ENCODE measurements at places on chromosomes 4 and X.

DNA sequence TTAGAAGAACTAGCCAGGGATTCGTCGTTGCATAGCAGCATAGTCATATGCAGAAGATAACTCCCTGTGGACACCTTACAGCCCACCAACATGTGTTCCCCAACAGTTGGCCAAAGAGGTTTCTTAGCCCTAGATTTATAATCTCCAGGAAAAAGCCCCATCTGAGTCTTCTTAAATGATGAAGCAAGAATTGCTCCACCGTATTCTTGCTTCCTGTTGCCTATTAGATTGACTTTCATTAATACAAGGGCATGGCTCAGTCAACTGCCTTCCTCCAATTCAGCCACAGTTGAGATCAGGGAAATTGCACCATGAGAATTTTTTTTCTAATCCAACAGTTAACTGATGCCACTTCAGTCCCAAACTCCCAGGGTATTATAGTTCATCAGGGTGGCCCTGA is 5.2 kb upstream of the AFF2 start:
- DNase-seq = no peak

DNA sequence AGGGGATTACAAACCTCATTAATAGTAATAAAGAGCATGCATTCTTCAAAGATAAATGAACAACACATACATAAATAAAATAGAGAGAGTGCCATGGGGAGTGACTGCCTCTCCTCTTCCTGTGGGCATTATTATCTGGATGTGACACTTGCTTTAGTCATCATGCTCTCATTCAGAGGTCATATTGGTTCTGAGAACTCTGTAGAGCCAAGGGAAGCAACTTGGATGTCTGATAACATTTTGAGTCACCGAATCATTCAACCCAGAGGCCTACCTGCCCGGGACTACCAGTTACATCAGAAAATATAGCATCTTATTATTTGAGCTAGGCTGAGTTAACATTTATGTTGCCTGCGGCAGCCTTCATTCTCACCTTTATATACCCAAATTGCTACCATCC is 489.5 kb downstream of the STIM2 start:
- DNase-seq = no peak

DNA sequence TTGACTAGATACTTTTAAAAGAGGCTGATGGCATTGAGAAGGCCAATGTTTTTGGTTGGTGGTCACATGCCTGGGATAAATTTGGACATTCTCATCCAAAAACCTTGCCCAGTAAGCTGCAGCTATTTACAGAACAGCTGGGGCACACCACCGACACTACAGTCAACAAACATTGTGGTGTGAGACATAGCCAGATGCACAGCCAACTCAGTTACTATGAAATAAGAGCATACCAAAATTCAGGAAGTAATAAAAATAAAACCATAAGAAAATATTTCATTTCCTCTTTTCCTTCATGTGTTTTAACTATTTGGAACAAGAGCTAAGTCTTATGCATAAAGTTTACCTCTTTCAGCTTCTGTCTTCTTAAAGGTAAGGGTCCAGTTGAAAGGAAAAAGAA is 8.8 kb downstream of the PPM1K start:
- no peak for DNase-seq

DNA sequence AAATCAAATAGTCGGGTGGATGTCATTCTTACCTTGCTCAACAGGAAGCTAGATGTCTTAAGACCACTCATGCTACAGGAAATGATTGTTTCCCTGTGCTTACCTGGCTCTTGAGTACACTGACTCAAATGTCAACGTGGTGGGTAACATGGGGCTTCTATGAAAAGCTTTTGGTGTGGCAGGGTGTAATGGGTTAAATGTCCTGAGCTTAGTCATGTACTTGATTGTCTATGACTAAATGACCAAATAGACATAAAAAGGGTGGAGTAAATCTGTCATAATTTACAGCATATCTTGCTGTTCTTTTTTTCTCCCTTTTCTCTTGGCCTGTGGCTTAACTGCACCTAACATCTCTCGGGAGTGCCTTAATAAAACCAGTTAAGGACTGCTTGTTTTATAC is 44.9 kb downstream of the CCNG2 start:
- DNase-seq = no peak

- DNase-seq = no peak
Observed at GRCh38 chrX:95860127-95860526, 824.5 kb upstream of the DIAPH2 start.

- no peak for DNase-seq
Observed at GRCh38 chr4:95027905-95028618, 270.3 kb downstream of the BMPR1B start.

DNA sequence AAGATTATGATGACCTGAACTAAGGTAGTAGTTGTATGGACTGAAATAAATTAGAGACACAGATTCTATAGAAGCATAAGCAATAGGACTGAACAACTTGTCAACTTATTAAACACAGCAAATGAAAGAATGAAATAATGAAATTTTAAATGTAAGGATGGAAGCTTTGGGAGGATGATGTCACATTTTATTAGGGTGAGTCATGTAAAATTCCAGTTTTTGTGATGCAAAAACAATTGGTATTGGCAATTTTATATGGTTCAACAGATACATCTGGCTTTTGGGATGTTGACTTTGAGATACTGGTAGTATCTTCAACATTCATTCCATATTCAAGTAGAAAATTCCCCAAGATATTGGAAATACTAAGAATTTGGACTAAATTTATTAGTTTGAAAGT is 72.7 kb upstream of the IL15 start:
- no peak for DNase-seq

GRCh38 chr4:18798123-18798522 is 776.6 kb upstream of the LCORL start:
- no peak for DNase-seq

DNA sequence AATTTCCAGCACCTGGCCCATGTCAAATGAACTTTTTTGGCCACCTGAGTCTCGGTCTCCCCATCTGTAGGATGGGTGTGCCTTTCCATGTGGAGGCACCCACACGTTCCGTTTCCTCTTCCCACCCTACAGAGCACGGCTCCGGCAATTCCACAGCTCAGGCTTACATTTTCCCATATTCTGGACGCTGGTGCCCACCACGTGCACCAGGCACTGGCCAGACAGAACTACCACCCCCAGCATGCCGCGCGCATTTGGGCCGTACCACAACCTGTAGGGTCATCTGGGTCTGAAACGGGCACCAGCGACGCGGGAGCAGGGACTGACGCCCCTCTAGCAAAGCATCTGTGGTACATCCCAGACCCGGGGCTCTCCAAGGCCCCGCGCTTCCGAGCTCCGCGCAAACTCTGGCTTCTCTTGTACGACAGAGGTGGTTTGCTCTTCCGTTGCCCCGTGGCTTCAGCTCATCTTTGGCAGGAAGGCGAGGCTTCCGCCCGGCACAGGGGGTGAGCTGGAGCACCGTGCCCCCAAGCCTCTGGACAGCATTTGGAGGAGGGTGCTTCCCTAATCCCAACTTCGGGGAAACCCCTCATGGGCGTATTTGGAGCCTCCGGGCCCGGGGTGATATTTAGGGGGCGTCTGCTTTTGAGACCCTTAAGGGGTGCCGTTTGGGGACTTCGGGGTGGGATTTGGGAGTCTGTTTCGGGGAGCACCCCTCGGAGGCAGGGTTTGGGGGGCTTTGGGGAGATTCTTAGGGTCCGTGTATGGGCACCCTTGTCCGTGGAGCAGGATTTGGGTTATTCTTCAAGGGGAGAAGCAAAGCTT is 3.0 kb upstream of the UBA1 start:
- peak; percentile 53 for DNase-seq

- no peak for DNase-seq
Observed at GRCh38 chr4:54572152-54572542, 85.6 kb upstream of the KIT start.

GRCh38 chr4:158729716-158730559 is 6.7 kb upstream of the PPID start:
- DNase-seq = peak; percentile 2

DNA sequence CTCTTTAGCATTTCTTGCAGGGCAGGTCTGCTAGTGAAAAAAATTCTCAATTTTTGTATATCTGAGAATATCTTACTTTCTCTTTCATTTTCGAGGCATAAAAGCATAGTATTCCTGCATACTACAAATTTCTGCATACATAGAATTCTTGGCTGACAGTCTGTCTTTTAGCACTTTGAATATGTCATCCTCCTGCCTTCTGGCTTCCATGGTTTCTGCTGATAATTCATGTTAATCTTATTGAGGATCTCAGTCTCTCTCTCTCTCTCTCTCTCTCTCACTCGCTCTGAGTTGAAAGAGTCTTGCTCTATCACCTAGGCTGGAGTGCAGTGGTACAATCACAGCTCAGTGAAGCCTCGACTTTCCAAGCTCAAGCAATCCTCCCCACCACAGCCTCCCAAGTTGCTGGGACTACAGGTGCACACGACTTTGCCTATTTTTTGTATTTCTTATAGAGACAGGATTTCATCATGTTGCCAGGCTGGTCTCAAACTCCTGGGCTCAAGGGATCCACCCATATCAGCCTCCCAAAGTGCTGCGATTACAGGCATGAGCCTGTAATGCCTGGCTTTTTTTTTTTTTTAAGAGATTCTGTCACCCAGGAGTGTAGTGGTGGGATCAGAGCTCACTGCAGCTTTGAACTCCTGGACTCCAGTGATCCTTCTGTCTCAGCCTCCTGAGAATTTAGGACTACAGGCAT is 161.3 kb downstream of the FNIP2 start:
- DNase-seq = no peak

DNA sequence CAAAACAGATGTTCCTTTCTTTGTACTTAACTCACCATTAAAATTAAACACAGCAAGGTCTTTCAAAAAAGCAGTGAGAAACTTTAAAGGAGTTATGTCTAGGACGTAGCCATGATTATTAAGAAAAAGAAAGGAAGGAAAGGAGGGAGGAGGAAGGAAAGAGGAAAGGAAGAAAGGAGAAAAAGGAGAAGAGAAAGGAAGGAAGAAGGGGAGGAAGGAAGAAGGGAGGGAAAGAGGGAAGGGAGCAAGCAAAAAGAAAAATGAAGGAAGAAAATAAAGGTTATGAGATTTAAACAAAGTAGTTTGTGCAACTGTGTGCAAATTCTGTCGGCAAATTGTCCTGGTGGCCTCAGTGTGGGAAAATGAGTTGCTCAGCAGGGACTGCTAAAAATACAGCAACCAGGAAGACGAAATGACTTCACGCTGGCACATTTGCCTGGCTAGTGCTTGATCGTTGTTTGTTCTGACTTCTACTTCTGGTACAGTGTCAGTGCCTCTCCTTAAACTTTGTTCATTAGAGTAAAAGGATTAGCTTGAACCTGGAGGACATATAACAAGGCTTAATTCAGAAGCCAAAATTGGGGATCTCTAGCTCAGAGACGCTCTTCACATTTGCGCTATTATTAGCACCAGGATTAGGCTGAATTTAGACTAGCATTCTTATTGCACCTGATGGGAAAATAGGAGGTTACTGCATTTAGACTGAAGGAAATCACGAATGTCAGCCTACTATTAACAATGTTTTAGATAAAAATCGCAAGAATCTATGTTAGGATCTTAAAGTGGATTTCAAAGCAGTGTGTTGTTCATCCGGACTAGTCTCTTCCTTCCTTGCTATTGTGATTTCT is 81.2 kb downstream of the DCK start:
- DNase-seq = no peak

GRCh38 chr4:106253364-106254129 is 62.5 kb downstream of the TBCK start:
- no peak for DNase-seq

DNA sequence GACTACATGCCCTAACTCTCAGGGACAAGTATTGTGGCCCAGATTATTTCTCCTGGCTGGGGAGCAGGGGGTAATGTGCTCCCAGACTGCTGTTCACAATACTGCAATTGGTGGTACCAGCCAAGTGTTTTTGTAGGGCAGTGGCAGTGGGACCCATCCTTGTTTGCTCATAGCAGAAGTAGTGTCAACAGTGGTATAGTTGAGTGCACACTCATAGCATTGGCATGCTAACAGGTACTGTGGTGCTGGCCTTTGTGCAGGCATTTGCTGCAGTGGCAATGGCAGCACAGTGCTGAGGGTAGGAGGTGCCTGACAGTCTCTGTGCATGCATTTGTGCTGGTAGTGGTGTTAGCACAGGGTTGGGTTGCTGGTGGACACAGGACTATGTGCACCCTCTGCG is 995.0 kb downstream of the SH3BGRL start:
- no peak for DNase-seq

Measured in hypothalamus (tissue), 51 donors.